ENCODE measurements at places on chromosomes 13 and 19.
A peak's percentile ranks its signal among the peaks of the same experiment; 100 is the strongest.

GRCh38 chr13:50586414-50587083 is 256.9 kb downstream of the DLEU7 start:
- no peak for DNase-seq

DNA sequence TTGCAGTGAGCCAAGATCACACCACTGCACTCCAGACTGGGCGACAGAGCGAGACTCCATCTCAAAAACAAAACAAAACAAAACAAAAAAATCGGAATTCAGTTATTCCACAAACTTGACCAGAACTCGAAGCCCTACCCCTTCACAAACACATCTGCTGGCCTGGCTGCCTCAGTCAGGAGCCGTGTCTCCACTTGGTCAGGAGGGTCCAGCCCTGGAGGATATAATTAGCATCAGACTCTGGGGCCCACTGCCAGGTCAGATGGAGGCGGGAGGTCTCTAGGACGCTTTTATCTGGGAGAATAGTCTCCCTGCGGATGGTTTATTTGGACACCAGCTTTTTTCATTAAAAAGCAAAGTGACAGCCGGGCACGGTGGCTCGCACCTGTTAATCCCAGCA is 8.0 kb downstream of the ELL start:
- no peak for DNase-seq

GRCh38 chr13:113540523-113540922 is 44.0 kb upstream of the TFDP1 start:
- DNase-seq: no peak

- no peak for DNase-seq
Measured at GRCh38 chr19:53463263-53463662, 4.3 kb upstream of the ZNF813 start.

DNA sequence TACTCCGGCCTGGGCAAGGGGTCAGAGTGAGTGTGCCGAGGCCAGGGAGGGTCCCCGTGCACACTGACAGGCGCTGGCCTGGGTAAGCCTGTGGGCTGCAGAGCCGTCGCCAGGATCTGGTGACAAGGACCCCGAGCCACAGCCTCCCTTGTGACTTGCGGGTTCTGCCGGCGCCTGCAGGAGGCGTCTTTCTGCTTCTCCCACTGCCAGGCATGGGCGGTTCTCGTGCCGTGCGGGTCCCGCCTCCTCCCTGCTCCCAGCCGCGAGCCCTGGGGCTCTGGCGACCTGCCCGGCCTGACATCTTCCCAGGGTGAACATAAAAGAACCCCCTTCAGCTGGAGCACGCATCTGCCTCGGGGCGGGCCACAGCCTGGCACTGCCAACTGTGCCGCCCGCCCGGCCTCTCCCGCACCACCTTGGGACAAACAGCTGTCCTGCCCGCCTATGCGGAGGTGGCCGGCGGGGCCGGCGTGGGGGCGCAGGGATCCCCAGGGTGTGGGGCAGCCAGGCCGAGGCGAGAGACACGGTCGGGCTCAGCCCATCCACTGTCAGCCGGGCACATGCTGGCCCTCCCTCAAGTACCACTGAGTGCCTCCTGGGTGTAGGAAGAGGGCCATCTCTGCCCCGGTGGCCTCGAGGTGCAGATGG is 1.5 kb upstream of the HCN2 start:
- DNase-seq: peak; percentile 83

GRCh38 chr19:16548956-16549355 is 6.7 kb upstream of the CHERP start:
- DNase-seq: no peak

- no peak for DNase-seq
Measured at GRCh38 chr13:76879883-76880270, 6.3 kb downstream of the KCTD12 start.

DNA sequence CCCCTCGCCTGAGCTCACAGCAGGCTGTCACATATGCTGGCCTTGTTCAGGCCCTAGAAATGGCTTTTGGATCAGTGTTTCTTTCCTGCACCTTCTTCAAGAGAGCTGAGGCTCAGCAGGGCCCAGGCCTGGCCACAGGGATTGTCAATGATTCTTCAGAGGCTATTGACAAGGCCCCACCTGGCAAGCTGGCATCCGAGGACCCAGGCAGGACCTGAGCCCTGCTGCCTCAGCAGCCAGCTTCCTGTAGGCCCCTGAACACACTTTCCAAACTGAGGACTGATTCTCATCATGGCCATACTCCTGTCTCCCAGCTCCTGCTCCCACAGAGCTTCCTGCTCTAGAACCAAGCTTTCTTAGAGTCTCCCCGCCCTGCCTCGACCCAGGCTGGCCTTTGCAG is 136.8 kb downstream of the UQCRFS1 start:
- no peak for DNase-seq

DNA sequence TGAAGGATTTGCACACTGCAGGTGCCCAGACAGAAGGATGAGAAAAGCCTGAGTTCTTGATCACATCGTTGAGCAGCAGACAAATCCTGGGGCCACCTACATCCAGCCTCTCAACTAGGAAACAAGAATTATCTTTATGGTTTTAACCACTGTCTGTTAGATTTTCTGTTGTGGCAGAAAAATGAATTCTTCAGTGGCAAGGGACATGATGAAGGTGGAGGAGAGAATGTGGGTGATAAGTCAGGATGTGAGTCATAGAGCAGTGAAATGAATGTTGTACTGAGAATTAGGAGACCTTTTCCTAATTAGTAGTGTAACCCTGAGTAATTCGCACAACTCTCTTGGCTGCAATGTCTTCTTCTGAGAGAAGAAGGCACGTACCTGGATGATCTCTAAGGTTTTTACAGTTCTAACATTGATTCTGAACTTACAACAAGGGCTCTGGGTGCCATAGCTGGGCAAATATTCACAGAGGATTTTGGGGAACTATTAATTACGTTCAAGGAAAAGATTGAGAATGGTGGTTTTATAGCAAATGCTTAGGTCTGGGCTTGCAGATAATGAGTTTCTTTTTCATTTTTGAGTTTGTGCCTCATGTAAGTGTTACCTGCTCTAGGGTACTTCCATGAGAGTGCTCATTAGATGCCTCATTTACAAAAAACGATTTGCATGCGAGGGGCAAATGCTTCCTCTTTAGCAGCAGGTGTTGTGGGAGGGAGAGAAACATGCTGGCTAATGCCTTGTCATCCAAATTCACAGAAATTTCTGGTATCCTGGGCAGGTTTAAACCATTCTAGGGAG is 111.0 kb upstream of the KL start:
- peak; percentile 48 for DNase-seq

DNA sequence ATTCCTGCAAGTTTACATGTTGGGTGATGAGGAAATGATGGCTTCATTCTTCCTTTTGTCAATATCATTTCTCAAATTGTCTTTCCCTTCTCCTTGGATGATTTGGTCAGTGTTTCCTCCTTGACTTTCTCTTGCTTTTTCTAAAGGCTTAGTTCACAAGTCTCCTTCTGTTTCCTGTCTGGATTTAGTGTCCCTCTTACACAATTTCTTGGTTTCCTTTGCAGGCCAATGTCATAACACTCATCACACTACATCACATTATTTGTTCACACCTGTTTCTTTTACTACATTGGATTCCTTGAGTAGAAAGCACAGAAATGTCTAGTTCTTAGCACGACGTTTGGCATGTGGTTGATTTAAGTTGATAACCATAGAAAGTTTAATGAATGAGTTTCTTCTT is 490.7 kb downstream of the TDRD3 start:
- DNase-seq: peak; percentile 34

DNA sequence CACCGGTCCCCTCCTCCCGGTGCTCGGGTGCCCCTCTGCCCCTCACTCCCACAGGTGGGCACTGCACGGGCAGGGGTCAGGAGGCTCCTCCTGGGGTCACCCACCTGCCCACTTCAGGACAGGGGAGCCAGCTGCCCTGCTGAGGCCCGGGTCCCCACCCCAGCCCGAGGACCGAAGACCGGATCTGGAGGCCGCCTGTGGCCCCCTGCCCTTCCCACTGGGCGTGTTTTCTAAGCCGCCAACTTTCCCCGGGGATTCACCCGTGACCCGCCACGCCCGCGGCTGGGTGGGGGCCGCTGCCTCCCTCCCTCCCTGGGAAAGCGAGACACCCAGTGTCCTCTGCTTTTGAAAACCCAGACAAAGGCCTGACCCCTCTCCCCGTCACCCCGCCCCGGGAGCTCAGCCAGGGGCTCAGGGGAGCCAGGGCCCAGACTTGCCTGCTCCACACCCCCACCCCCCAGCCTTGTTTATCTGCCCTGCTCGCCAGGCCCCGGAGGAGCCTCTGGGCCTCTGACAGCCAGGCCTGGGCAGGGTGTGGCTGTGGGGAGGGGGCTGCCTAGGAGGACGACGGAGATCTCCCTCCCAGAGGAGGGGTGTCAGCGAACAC is 1.3 kb downstream of the PALM start:
- DNase-seq: no peak

- no peak for DNase-seq
Measured at GRCh38 chr19:28927456-28927855, 285.5 kb downstream of the UQCRFS1 start.

- no peak for DNase-seq
Measured at GRCh38 chr13:46983881-46984280, 87.0 kb upstream of the HTR2A start.

DNA sequence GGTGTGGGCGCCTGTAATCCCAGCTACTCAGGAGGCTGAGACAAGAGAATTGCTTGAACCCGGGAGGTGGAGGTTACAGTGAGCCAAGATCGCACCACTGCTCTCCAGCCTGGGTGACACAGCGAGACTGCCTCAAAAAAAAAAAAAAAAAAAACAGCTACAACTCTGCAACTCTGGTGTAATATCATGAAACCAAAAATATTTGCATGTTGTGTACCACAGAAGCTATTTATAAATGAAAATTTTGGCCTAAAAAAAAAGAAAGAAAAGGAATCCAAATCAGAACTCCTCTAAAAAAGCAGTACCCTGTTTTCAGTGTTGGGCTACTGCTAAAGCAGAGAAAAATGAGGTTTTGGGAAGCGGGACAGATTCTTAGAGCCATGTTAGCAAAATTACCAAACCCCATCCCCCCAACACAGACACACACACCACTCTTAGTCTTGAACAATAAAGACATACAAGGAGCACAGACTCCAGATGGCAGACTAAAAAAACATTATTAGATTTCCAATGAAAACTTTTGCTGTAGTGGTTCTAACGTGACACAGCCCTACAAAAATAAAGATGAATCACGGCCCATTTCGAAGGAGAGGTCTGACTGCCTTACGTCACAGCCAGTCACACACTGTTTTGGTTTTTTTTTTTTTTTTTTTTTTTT is 51.5 kb downstream of the INSR start:
- DNase-seq: peak; percentile 14

DNA sequence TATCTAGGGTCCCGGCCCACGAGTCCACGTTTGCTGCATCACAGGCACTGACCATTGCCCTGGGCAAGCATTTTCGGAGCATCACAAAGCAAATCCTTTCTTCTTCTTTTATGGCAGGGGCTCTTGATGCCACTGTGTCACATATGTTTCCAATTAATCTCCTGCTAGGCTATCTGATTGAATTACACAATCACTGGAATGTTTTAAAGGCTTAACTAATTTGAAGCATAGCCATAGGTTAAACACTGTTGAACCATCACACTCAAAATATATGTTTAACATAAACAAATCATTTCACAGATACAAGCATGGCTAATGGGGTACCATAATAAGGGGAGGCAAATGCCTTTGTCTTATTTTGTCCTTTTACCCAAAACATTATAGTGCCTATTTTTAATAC is 338.3 kb downstream of the POU4F1 start:
- DNase-seq: no peak

GRCh38 chr19:33458807-33459206 is 62.8 kb downstream of the PEPD start:
- DNase-seq: no peak

- DNase-seq: no peak
Measured at GRCh38 chr13:98443329-98443728, 133.6 kb downstream of the STK24 start.

- no peak for DNase-seq
Measured at GRCh38 chr19:50449236-50449899, 16.7 kb downstream of the MYBPC2 start.

DNA sequence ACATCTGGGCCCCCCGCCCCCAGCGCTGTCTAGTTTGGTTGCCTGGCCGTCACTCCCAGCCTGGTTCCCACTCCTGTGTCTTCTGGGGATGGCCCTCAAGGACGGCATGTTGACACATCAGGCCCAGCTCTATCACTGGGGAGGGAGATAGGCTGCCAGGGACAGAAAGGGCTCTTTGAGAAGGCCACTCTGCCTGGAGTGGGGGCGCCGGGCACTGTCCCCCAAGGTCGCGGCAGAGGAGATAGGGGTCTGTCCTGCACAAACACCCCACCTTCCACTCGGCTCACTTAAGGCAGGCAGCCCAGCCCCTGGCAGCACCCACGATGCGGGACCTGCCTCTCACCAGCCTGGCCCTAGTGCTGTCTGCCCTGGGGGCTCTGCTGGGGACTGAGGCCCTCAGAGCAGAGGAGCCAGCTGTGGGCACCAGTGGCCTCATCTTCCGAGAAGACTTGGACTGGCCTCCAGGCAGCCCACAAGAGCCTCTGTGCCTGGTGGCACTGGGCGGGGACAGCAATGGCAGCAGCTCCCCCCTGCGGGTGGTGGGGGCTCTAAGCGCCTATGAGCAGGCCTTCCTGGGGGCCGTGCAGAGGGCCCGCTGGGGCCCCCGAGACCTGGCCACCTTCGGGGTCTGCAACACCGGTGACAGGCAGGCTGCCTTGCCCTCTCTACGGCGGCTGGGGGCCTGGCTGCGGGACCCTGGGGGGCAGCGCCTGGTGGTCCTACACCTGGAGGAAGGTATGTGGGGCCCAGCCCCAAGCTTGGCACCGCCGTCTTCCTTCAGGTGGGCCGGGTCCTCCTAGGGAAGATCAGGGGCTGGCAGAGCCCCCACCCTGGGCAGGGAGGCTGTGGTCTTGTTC is at the start of gene AMH:
Gene AMH (plus strand): TSS at position 314 of the 857 bp plus-strand sequence. CDS start 10 bp downstream, at position 324.
- no peak for DNase-seq

- DNase-seq: no peak
Measured at GRCh38 chr13:26759907-26760831, at the start of gene GPR12. TSS of gene GPR12 (minus strand) at chr13:26760786. CDS start at chr13:26759827, 959 bp downstream.

DNA sequence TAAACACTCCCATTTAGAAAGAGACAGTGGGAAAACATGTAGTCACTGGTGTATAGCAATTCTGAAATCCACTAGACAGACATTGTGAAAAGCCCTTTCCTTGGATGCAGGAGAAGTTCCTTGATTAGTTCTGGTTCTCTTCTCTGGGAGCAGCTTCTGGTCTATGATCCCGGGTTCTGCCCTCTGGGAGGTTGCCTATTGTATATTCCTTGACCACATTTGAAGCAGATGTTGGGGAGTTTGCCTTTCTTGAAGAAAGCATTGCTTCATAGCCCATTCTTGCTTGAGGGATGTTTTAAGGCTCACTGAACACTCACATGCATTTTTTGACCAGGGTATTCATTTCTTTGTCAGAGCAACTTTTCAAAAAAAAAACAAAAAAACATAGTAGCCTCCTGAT is 211.9 kb downstream of the NDFIP2 start:
- no peak for DNase-seq

- DNase-seq: no peak
Measured at GRCh38 chr13:50927701-50928100, 18.1 kb downstream of the RNASEH2B start.

- DNase-seq: peak; percentile 41
Measured at GRCh38 chr19:51194527-51195315, 30.2 kb upstream of the CD33 start.

DNA sequence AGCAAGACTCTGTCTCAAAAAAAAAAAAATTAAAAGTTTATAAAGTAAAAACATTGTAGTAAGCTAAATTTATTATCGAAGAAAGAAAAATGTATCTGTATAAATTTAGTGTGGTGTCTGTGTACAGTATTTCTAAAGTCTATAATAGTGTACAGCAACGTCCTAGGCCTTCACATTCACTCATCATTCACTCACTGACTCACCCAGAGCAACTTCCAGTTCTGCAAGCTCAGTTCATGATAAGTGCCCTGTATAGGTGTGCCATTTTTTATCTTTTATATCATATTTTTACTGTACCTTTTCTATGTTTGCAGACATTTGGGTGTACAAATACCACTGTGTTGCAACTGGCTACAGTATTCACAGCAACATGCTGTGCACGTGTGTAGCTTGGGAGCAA is 118.1 kb downstream of the TNFRSF19 start:
- no peak for DNase-seq
